ENCODE measurements at places on chromosomes 16 and 17. TPM values are rescaled to one million over a fixed set of nuclear protein-coding genes. Genes with fewer than 3 reads are reported as not detected.
A peak's percentile ranks its signal among the peaks of the same experiment; 100 is the strongest.

- DNase-seq: peak; percentile 91
These were observed 2.4 kb upstream of the TMEM204 start for GRCh38 chr16:1530883-1531637.

DNA sequence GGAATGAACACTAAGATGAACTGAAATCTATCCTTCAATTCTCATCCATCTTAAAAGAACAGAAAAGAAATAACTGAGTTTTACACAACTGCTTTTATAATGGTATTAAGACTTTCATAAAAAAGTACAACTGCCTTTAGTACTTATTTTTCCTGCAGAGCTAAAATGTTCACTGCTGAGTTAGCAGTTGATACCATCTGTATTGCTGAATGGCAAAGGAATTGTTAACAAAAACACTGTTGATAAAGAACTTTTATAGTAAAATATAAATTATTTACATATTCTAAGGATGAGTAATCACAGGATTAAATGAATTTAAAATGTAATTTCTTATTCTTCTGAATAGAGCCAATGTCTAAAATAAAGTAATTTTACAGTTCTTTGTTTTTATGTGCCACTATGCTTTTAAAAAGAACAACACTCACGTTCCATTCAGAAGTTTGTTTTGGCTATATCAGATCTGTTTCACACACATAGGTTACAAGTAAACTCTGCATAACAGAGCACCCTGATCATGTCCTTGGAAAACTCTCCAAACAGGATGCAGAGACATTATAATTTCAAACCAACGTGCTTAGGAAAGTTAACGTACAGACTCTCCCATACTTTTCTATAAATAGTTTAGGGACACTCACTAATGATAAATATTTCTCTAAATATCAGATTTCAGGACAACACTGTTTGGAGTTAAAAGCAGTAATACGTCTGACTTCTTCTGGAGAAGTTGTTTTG is 151.1 kb downstream of the ITFG1 start:
- DNase-seq: no peak

- DNase-seq: peak; percentile 38
These were observed 606.3 kb upstream of the CDH11 start for GRCh38 chr16:65728167-65728566.

GRCh38 chr17:72900654-72900971 is 191.9 kb downstream of the SLC39A11 start:
- DNase-seq: no peak

GRCh38 chr17:47295874-47296255 is 27.9 kb upstream of the EFCAB13 start:
- DNase-seq: no peak

DNA sequence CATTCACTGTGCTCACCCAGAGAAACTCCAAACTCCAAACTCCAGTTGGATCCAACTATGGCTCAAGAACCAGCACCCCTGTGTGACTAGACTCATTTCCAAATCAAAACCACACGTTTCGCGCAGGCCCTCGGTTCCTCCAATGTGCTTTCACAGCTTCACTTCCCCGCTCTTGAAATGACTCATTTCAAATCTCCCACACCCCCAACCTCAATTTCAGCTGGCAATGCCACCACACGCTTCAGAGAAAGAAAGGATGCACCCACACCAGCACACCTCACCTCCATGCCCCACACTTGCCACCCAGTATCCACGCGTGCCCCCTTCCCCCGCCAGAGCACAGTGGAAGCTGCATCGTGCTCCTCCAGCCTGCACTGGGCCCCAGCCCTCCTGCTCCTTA is 9.0 kb downstream of the TMEM92 start:
- no peak for DNase-seq

DNA sequence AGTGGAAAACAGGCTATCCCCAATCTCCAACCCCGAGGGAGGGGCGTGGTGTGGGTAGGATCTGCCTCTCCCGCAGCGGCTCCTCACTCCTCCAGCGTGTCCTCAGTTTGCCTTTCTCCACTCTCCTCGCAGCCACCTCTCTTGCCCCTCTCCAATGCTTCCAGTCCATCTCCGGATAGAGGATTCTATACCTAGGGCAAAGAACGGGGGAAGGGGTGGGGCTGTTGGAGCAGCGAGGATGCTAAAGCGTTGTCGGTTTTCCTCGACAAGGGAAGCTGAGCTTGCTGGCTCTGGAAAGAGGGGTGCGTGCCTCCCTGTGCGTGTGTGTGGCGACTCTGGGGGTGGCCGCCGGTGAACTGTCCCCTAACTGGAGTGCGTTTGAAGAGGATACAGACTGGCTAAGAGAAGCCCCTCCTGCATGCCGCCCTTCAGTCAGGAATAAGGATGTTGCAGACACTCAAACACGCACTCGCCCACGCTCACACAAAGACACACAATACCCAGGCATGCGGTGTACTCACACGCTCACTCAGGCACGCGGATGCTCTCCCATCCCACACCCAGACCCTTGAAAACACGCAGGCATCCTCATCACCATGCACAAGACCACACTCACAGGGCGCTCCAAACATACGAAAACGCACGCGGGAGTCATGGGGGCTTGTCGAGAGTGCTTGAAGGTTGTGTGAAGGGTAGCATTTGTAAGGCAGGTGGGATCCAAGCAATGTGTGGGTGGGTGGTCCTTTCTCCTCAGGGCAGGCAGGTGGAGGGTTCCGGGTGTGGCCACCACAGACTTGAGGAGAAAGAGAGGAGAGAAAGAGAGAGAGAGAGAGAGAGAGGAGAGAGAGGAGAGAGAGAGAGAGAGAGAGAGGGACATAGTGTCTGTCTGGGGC is 655 bp upstream of the GPR139 start:
- DNase-seq: no peak

DNA sequence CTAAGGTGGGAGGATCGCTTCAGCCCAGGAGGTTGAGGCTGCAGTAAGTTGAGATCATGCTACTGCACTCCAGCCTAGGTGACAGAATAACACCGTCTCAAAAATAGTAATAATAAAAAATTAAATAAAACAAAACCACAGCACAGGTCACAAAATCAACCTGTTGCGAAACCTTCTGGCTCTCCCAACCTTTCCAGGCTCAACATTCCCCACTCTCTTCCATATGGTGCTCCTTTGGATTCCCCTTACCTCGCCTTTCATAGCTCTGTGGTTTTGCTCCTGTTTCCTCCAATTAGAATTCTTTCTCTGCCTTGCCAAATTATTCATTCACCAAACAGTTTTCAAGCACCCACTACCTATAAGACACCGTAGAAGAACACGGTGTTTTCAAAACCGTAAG is 4.7 kb downstream of the ZDHHC7 start:
- DNase-seq: no peak

- no peak for DNase-seq
These were observed 13.5 kb upstream of the THAP11 start for GRCh38 chr16:67828651-67829050.

- no peak for DNase-seq
These were observed 17.4 kb downstream of the WNT9B start for GRCh38 chr17:46868689-46869187.

DNA sequence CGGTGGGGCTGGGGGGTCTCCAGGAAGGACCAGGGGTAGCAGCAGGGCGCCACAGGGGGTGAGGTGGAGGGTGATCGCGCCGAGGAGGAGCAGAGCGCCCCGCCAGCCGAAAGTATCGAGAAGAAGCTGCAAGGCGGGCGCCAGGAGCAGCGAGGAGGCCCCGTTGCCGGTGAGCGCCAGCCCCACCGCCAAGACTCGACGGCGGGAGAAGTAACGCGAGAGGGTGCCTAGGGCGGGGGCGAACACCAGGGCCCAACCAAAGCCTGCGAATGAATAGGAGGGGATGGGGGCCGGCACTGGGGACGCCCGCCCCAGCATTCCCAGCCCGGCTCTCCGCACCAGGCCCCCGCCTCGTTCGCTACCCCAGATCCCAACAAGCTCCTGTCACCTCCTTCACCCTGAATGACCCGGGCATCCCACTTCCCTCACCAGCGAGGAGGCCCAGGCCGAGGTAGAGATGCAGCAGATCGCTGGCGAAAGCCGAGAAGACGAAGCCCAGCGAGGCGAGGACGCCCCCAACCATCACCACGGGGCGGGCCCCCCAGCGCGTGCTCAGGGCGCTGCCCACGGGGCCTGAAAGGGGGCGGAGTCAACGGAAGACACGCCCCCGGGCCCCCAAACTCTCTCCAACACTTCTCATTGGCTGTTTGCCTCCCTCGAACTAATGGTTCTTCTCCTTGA is 1.3 kb downstream of the SLC16A11 start:
- DNase-seq: no peak

- DNase-seq: peak; percentile 78
These were observed 8.4 kb upstream of the TRPV2 start for GRCh38 chr17:16406742-16407674.

DNA sequence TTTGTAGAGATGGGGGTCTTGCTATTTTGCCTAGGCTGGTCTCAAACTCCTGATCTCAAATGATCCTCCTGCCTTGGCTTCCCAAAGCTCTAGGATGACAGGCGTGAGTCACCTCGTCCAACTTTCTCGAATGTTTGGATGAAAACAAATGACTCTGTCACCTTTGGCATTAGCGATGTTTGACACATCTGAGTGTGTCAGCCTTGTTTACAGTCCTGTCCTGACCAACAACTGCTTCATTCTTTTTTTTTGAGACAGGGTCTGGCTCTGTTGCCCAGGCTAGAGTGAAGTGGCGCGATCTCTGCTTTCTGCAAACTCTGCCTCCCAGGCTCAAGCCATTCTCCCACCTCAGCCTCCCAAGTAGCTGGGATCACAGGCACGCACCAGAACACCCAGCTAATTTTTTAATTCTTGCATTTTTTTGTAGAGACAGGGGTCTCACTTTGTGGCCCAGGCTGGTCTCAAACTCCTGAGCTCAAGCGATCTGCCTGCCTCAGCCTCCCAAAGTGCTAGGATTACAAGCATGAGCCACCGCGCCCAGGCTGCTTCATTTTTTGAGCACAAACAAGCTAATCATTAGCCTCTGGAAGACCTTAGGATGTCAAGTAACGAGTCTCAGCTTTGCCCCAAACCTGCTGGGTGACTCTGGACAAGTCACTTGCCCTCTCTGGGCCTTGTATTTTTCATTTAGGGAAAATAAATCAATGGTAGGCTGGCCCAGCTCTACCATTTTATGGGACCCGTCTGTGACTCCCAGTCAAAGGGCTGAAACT is 7.4 kb downstream of the MYH11 start:
- no peak for DNase-seq

GRCh38 chr17:29734640-29735039 is 111.9 kb upstream of the CORO6 start:
- no peak for DNase-seq

DNA sequence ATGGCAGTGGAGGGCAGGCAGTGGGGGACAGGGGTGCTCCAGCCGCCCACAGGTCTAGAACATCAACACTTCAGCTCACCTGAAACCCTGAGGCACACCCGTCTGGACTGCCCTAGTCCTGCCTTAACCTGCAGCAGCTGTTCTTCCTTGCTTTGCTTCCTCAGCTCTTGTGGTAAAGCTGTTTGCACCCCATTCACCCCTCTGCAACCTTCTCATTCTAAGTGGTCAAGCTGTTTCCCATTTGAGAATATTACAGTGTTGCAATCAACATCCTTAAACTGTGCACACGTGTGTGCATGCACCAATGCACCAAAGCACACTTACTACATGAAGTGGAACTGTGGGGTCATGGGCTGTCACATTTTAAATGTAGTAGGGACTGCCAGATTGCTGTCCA is 32.4 kb downstream of the SCNN1B start:
- no peak for DNase-seq

DNA sequence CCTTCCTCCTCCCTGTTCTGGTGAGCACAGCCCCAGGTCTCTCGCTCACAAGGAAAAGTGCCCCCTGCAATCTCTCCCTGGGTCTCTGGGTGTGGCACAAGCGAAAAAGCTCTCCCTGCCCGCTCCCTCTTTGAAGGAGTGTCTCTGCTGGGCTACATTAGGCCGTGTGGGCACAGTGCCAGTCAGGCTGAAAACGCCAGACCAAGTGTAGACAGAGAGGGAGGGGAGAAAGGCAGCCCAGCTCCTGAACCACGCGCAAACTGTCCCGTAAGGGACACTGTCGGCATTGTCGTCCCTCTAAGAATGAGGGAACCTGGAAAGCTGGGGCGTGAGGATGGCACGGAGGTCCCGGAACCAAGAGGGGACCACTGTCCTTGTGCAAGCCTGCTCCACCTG is 3.9 kb downstream of the SMIM5 start:
- DNase-seq: no peak

GRCh38 chr16:84486126-84486525 is 18.3 kb downstream of the MEAK7 start:
- DNase-seq: no peak

GRCh38 chr16:3694051-3694450 is 23.3 kb downstream of the TRAP1 start:
- no peak for DNase-seq

- no peak for DNase-seq
These were observed 309 bp downstream of the FOXJ1 start for GRCh38 chr17:76140661-76141211.

DNA sequence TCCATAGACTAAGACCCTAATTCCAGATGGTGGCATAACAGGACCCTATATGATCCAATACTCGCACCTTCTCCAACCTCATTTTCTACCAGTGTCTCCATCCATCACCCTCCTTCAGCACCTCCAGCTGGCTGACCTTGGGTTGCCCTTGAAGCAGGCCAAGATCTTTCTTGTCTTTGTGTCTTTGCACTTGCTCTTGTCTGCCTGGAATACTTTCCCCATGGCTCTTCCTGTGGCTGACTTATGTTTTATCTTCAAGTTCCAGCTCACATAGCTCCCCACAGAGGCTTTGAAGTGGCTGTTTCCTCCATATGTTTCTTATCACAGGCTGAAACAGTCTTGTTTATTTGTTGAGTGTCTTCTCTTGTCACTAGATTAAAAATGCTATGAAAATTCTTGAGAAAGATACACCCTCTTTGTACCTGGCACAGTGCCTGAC is 29.6 kb upstream of the MMD start:
- no peak for DNase-seq

GRCh38 chr16:23784811-23785447 is 30.1 kb downstream of the CHP2 start:
- DNase-seq: no peak

DNA sequence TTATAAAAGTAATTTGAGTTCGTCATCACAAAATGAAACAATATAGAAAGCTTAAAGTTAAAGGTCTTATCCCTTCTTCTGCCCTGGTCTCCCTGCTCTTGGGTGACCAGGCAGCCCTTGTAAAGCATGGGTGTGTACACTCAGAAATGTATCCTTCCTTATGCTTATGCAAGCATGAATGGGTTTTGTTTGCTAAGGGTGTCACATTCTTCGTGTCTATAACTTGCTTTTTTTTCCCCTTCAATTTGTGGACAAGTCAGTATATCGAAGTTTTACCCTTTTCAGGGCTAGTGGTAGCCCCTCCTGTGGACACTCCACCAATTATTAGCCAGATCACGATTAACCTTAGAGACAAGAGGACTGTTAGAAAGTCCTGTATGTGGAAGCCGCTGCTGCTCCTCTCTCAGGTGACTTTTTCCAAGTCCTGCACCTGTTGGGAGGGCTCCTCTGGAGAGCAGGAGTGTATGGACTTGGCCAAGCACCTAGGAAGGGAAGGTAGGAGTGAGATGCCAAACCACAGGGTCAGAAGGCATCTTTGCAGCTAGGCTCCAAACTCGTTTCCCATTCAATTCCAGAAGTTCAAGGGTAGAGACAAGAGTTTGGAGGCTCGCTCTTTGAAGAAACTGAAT is 50.9 kb downstream of the LDHD start:
- DNase-seq: no peak

The TAT gene
- not detected for total RNA-seq

The DRC3 gene
- total RNA-seq: 17.3 TPM

The ATAD5 gene
- total RNA-seq: 1.7 TPM

The CCL8 gene
- not detected for total RNA-seq

Data from kidney (tissue), 22 donors.